Hair follicular keratinocyte (primary cell): ENCODE measurements at places on chromosomes 11 and 22. TPM values are rescaled to one million over a fixed set of nuclear protein-coding genes. Genes with fewer than 3 reads are reported as not detected.

The CALCB gene
- total RNA-seq = 0.31 TPM in 1 of 2 replicates, not detected in the other

The KRTAP5-8 gene
- total RNA-seq = not detected in 2 replicates

The PRR33 gene
- not detected in 2 replicates for total RNA-seq

The CRYBB1 gene
- total RNA-seq = not detected in 2 replicates

The OR10A4 gene
- total RNA-seq = not detected in 2 replicates

The SEPTIN3 gene
- total RNA-seq = 0.08 TPM in 1 of 2 replicates, not detected in the other

The ENTHD1 gene
- total RNA-seq = not detected in 2 replicates

The UCP2 gene
- total RNA-seq = 0.47 and 1.8 TPM in 2 replicates

The EPS8L2 gene
- total RNA-seq = 92.0 and 124 TPM in 2 replicates

The AGBL2 gene
- total RNA-seq = 0.16 and 0.19 TPM in 2 replicates

The FADS1 gene
- total RNA-seq = 32.8 and 54.6 TPM in 2 replicates

The ZNF280B gene
- total RNA-seq = 0.38 and 0.86 TPM in 2 replicates

The OR52E1 gene
- total RNA-seq = not detected in 2 replicates

The CHRNA10 gene
- total RNA-seq = 0.23 and 0.72 TPM in 2 replicates

The MS4A15 gene
- not detected in 2 replicates for total RNA-seq

The GTF2H1 gene
- total RNA-seq = 32.3 and 51.3 TPM in 2 replicates

The PACS1 gene
- total RNA-seq = 15.4 and 21.0 TPM in 2 replicates

The LARGE2 gene
- 68.5 and 75.3 TPM in 2 replicates for total RNA-seq

The C11orf52 gene
- 1.2 TPM in 1 of 2 replicates, not detected in the other for total RNA-seq

The LGR4 gene
- 30.8 and 35.0 TPM in 2 replicates for total RNA-seq

The NRIP3 gene
- 1.7 and 1.8 TPM in 2 replicates for total RNA-seq

The GGTLC2 gene
- total RNA-seq = not detected in 2 replicates

The ESAM gene
- total RNA-seq = not detected in 2 replicates

The CADM1 gene
- total RNA-seq = 11.8 and 25.5 TPM in 2 replicates

The DDTL gene
- total RNA-seq = 1.5 and 2.9 TPM in 2 replicates

The TRPM5 gene
- not detected in 2 replicates for total RNA-seq

The UBQLNL gene
- not detected in 2 replicates for total RNA-seq

The ARHGAP20 gene
- not detected in 2 replicates for total RNA-seq

The STK33 gene
- 0.46 and 1.1 TPM in 2 replicates for total RNA-seq
